ENCODE measurements at places on chromosomes 11 and 22.

- DNase-seq: no peak
These were observed 43.2 kb upstream of the FADD start for GRCh38 chr11:70159627-70160570.

GRCh38 chr11:130881475-130882137 lies 34.7 kb downstream of the SNX19 start:
- DNase-seq: no peak

- DNase-seq: no peak
These were observed 231.6 kb downstream of the OPCML start for GRCh38 chr11:133300666-133301065.

DNA sequence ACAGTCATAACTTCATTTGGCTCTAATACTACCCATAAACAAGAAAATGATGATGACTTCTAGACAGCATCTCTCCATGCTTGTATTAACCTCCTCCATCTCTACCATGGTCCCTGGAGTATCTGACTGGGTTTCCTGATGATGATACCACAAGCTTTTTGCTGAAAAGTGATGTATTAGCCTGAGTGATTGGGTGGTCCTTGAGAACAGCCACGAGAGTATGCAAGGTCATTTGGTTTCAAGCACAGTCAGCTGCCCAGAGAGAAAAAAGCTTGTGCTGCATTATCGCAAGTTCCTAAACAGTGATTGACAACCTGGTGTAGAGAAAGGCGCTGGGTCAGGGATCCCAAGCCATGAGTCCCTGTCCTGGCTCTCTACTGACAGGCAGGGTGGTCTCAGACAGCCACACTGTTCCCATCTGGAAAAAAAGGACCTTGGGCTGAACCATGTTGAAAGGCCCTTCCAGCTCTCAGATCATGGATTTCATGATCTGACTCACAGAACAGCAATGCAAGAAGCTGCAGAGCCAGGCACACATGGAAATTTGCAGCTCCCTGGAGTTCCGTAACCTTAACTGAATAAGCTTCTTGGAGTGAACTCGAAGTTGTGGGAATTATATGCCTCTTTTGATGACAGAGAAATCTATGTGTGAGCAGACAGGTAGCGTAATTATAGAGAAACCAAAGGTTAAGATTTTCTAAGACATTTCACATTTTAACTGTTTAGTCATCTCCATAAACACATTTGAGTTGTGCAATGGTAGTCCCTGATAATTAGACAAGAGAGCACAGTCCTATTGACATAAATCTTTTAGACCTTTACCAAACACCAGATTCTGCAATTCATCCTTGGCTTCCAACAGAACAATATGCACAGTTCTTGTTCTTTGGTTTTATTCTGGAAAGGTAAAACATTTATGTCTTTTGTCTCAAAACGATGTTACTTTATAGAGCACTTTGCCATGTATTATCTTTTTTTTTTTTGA lies 54.1 kb upstream of the UBASH3B start:
- DNase-seq: no peak

GRCh38 chr11:16191868-16192240 lies 164.5 kb downstream of the SOX6 start:
- no peak for DNase-seq

- DNase-seq: no peak
These were observed 64.8 kb downstream of the RPUSD4 start for GRCh38 chr11:126146454-126147192.

DNA sequence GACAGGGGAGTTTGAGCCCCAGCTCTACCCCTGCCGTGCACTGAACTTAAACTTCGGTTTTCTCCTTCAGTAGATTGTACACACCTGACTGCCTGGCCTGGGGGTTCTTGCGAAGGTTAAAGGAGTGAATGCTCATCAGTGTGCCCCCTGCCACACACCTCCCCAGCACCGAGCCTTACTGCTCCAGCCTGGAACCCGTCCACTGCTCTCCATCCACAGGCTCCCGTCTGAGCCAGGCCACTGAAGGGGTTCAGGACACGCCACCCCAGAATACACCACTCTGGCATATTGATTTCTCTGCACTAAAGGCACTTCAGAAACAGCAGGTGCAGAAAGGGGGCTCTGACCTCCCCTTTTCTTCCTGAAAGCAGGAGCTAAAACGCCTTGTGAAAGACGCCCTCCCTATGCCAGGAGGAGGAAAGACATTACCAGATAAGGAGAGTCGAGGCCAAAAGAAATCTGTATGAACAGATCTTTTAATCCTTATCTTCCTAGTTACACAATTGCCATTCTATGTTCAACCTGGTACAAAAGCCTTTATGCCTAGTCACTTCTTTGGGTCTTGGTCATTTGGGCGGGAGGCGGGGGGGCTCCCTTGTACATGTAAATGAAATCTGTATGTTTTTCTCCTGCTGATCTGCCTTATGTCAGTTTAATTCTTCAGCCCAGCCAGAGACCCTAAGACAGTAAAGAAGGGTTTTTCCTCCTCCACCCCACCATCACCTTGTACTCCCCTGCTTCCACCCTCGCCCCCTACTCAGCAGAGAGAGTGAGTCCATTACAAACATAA lies 1.9 kb upstream of the SSTR3 start:
- DNase-seq: no peak

- DNase-seq: peak; percentile 59
These were observed 526 bp downstream of the TPST2 start for GRCh38 chr22:26589367-26589844.

DNA sequence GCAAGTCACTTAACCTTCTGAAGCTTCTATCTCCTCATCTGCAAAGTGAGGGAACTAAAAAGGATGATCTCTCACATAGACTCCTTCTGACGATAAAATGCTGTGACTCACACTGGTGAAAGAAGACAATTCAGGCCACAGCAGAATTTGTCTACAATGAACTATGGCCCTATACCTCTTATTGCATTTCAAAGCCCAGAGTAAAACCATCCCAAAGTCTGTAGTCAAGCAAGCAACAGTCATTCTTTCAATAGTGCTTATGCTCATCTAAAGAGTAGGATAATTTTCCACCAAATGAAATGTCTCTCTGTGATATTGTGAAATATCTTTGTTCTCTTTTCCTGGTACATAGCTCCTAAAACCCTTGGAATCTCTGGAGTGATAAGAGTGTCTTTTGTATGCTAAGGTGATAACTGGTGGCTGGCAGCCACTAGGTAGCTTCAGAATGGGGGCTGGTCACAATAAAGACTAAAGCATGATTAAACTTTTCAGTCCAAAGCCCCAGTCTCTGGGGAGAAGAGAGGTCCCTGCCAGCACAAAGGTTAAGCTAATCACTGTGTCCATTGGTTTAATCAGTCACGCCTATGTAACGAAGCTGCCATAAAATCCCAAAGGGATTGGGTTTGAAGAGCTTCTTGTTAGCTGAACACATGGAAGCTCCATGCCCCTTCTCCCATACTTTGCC lies 30.8 kb downstream of the SYTL2 start:
- DNase-seq: no peak

DNA sequence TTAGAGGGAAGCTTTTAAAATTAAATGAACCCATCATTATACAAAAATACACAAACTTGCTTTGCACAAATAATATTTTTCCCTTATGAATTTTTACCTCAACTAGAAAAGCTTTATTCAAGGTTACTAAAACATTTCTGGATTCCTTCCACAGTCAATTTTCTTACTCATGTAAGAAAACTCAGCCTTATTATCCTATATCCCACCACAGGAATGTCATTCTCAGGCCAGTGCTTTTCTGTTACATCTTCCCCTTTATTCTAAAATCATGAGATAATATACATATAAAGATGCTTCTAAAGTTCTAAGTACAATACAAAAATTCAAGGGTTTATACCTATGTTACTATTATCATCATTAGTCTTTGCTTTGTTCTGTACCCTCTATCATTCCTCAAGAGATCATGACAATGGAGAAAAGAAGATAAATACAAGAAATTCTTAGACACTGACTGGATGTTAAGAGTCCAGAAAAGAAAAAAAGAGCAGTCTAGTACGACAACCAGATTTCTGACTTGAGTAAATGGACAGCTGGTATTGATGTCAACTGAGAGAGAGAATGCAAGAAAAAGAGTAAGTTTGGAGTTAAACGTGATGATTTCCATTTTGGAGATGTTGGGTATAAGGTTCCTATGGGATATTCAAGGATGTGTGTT lies 60.3 kb downstream of the MTMR2 start:
- no peak for DNase-seq

DNA sequence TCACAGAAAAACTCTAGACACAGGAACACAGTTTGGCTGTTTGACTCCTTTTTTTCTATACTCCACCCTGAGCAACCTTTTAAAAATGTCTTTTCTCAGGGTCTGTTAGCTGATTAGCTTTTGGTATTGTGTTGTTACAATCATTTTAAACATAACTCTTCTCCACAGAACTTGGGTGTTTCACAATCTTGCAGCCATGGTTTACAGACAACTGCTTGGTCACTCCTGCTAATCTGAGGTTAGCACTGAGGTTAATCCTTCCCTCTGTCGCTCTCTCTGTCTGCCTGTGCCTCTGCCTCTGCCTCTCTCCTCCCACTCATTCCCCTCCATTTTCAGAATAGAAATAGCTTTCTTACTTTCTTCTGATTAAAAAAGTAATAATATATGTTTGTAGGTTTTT lies 62.4 kb upstream of the ZBED5 start:
- no peak for DNase-seq

GRCh38 chr22:35910003-35910769 lies 118.4 kb downstream of the RBFOX2 start:
- DNase-seq: no peak

GRCh38 chr11:19929655-19930054 lies 217.0 kb downstream of the NAV2 start:
- no peak for DNase-seq

- no peak for DNase-seq
These were observed 29.3 kb downstream of the CELF1 start for GRCh38 chr11:47523490-47524225.

DNA sequence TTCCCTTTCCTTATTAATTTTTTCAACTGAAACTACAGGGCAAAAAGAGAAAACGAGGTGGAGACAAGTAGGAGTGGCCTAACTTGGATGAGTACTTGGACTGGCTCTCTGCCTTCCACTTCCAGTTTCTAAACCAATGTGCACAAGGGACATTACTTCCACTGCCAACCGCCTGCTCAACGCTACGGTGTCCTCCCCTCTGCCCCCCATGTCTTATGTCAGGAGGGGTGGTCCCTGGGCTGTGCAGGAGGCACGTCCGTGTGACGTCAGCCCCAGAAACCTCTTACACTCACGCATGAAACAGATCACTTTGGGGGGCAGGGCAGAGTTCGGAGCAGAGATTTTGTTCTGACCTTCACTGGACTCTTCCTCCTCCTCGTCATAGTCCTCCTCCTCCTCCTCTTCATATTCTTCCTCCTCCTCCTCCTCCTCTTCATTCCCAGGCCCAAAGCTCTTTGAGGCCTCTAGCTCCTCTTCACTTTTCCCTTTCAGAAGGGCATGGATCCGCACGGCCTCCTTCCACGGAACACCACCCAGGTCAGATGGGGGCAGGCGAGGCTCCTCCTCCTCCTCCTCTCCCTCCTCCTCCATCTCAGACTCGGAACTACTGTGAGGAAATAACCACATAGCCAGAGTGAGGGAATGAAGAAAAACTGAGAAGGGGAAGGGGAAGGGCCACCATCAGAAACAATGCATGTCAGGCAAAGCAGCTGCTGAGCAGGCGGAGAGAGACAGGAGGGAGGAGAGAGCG lies 57.4 kb upstream of the BID start:
- DNase-seq: no peak

GRCh38 chr11:32005786-32006416 lies 85.0 kb upstream of the RCN1 start:
- DNase-seq: no peak

- DNase-seq: no peak
These were observed 95.1 kb downstream of the CCDC81 start for GRCh38 chr11:86469491-86470388.

DNA sequence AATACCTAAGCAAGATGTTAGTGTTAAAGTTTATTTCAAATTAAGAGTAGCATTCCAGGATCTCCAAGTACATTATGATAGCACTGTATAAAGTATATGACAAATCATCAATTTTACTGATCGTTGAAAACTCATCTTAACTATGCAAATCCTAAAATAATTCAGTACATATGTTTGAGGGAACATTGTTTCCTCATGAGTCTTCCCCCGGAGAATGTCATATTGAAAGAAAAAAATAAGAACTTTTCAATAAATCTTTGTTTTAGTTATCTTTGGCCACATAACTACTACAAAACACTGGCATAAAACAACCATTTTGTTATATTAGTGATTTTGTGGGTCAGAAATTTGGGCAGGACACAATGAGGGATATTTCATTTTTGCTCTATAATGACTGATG lies 135.4 kb downstream of the METTL15 start:
- no peak for DNase-seq

- no peak for DNase-seq
These were observed 39.4 kb upstream of the SEPTIN5 start for GRCh38 chr22:19674929-19675253.

GRCh38 chr11:116837231-116838091 lies at the start of gene APOA1:
TSS of gene APOA1 (minus strand) at chr11:116837622. CDS start at chr11:116837387, 235 bp downstream.
- no peak for DNase-seq

DNA sequence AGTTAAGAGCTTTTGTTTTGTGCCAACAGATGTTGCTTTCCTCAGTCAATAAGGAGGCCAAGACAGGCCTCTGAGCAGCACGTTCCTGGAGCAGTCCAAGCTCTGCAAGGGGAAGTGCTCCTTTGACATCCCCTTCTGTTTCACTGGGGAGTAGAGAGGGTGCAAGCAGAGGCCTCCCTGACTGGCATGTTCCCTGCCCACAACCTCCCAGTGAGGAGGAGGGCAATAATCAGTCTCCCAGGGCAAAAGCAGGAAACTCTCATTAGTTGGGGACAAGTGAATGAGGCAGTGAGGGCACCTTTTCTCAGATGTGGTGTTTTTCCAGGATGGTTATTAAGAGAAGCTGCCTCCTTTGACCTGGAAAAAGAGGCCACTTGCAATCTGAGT lies 79.5 kb upstream of the ZBED5 start:
- DNase-seq: no peak

- DNase-seq: no peak
These were observed 179.4 kb upstream of the SNX19 start for GRCh38 chr11:131095511-131096185.

GRCh38 chr11:120576606-120577005 lies 65.1 kb downstream of the GRIK4 start:
- no peak for DNase-seq

GRCh38 chr11:36044636-36045035 lies 100.8 kb downstream of the LDLRAD3 start:
- DNase-seq: no peak

Data from D341Med (cell line).